Lower leg skin (tissue), 4 donors: ENCODE measurements at places on chromosomes 1 and 21.
A peak's percentile ranks its signal among the peaks of the same experiment; 100 is the strongest.

DNA sequence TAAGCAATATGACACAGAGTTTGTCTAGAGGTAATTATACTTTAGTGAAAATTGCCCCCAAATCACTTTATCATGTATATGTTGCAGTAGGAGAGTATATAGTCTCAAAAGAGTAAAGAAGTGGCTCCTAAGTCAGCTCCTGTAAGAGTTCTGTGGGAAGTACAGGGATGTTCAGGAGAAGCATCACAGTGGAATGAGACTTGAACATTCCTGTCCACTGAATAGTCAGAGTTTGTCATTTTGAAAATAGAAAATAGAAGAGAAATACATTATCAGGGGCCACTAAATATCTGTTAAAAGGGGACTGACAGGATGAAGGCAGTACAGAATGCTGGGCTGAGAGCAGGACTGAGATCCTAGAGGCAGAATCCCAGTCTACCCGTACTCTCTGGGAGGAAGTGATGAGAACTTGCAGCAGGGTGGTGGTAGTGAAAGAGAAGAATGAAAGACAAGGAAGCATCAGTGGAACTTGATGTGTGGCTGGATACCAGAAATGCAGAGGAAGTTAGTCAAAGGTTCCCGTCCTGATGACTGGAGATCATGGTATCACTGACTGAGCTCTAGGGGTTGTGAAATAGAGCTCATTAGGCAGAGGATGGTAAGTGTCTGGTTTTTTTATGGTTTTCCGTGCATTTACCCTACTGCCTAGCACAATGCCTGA is 153.4 kb downstream of the FMN2 start:
- DNase-seq: no peak

DNA sequence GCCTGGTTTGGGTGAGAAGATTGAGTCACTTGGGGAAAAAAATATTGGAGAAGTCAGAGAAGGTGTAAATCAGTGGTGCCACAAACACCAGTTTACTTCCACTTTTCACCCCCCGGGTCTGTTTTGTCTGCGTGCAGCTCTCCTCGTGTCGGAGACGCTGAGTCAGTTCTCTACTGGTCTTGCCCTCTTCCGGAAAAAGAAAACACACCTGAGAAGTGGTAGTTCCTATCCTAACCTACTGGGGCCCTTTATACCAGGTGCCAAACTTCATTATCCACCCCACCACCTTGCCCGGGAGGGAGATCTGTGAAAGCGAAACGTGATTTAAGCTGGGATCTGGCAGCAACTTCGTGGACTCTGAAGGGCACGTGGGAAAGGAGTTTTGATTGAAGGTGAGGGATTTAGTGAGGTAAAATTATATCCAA is 855 bp upstream of the IVNS1ABP start:
- DNase-seq: peak; percentile 85

- DNase-seq: no peak
These were observed 15.2 kb downstream of the TINAGL1 start for GRCh38 chr1:31591425-31592093.

GRCh38 chr1:147600119-147601111 is 59.1 kb downstream of the BCL9 start:
- no peak for DNase-seq

DNA sequence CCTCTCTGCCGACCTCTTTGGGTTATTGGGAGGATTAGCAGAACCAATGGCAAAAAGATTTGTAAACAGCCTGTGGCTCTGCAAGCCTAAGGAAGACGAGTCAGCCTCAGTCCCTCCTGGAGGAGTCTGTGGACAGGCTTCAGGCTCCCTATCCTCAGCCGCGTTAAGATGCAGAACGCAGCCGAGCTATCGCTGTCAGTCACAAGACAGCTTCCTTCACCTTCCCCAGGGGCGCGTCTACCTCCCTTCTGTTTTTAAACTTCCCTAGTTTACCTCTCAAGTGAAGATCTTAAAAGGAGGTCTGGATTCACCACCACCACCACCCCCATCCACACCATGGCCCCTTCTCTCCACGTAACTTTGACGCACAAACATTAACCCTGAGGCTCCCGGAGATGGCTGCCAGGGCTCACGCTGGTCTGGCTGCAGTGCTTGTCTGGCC is 738 bp downstream of the CAMK1G start:
- DNase-seq: no peak

DNA sequence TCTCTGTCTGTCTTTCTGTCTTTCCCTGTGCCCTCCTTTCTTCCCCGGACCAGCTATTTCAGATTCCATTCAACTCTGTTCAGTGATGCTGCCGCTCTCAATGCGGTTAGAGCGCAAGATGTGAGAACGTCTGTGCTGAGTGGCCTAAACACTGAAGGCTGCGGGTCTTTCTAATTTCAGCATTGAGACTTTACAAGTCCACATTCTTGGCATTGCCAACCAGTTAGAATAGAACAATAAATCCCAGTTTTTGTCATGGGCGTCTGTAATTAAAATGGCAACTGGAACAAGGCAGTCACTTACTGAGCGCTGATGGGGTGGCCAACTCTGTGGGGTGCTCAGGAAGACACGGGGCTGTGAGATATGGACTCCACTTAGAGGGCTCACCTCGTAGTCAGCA is 112.8 kb downstream of the DHRS3 start:
- no peak for DNase-seq

GRCh38 chr1:117661027-117661426 is 55.2 kb downstream of the TENT5C start:
- no peak for DNase-seq

GRCh38 chr1:202010180-202011015 is at the start of gene ELF3:
Gene ELF3, plus strand, starts transcription at chr1:202010587. Its CDS starts 550 bp downstream, at chr1:202011137.
- peak; percentile 88 for DNase-seq

- DNase-seq: no peak
These were observed 4.9 kb upstream of the MAPKAPK2 start for GRCh38 chr1:206679738-206680211.

DNA sequence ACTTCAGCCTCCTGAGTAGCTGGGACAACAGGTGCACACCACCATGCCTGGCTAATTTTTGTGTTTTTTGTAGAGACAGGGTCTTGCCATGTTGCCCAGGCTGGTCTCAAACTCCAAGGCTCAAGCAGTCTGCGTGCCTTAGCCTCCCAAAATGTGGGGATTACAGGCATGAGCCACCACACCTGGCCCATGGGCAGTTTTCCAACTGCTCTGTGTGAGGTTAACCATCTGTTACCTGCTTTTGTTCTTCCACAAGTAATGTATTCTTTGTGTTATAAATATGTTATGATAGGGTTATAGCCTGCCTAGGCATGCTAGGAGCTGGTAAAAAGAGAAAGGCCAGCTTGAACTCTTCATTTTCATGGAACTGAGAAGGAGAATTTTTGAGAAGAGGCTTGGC is 30.7 kb downstream of the TUFT1 start:
- no peak for DNase-seq

- DNase-seq: no peak
These were observed 7.0 kb upstream of the TUT4 start for GRCh38 chr1:52559875-52560274.

GRCh38 chr1:228279011-228279721 is 71.3 kb downstream of the OBSCN start:
- no peak for DNase-seq

DNA sequence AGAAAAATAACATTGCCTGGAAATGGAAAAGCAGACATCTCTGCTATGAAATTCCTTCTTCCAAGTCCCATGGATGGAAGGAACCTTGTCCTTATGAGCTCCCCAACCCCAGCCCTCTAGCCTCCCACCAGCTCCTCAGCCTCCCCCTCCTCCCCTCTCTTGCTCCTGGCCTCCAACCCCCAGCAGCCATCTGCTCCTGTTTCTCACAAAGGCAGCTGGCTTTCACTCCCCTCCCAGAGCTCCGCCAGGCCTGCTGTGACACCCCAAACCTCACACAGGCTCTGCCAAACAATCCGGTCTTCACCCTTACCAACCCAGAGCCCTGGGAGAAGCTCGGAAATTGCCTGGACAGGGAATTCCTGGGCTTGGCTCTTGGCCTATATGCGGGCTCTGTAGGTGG is 69.2 kb downstream of the KLHDC7A start:
- no peak for DNase-seq
